ENCODE measurements at places on chromosomes 12 and 14.

- DNase-seq, result no peak
These were observed 29.4 kb upstream of the STXBP6 start for GRCh38 chr14:25079311-25079710.

DNA sequence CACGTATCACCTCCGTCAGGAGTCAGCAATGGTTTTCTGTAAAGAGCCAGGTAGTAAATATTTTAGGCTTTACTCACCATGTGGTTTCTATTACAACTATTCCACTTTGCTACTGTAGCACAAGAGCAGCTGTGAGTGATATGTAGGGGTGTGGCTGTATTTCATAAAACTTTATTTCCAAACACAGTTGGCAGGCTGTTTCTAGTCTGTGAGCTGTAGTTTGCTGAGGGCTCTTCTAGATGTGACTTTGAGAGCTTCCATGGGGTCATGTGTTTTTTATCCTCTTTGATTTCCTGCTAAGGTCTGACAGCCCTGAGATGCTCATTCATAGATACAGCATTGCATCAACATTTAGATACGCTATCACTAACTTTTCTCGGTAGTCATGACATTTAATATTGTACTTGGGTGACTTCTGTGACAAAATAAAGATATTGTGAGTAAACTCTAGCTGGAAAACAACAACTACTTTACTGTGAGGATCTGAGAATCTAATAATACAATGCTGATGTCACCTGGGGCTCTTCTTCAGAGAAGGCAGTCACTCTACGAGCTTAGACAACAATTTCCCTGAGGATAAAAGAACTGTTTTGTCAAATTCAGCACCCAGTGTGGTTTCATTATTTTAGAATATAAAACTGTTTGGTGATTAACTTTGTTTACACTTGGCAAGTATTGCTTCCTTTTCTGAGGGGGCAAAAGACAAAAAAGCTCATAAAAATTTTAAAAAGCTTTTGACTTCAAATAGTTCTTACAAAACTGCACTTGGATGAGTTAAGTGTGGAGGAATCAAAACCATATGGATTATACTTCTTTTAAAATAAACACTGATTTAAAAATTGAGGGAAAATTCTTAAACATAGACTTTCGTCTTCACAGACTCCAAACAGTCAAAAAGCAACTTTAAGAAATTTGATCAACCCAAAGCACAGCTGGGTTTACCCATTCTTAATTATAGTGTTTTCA, 231.2 kb upstream of the DCN start:
- no peak for DNase-seq

GRCh38 chr12:104670439-104671408, 214.0 kb downstream of the CHST11 start:
- no peak for DNase-seq

GRCh38 chr14:77180726-77181602, 634 bp upstream of the TMEM63C start:
- no peak for DNase-seq

DNA sequence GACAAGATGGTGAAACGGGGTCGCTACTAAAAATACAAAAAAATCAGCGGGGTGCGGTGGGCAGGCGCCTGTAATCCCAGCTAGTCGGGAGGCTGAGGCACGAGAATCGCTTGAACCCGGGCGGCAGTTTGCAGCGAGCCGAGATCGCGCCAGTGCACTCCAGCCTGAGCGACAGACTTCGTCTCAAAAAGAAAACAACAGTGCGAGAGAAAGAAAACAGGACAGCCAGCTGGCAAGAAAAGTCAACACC, 633 bp upstream of the RNU4-2 start:
- no peak for DNase-seq

- no peak for DNase-seq
These were observed 7.7 kb upstream of the DYRK2 start for GRCh38 chr12:67640863-67641262.

DNA sequence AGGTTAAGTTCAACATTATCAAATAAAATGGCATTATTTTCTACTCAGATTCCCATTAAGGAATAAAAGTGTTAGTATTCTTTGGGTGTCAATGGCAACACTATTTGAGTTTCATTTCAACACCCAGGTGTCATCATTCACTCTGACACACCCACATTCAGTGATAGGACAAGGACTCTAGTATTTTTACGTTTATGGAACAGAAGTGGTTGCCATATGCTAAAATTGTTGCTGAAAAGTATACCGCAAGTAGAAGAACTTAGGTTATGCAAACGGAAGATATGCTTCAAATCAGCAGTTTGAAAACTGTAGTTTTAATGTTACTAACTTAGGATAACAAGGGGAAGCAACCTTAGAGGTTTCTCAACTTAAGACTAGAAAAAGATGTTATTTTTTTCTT, 20.0 kb upstream of the SGPP1 start:
- peak; percentile 68 for DNase-seq

- no peak for DNase-seq
These were observed 139.4 kb downstream of the SLC38A4 start for GRCh38 chr12:46686267-46686942.

DNA sequence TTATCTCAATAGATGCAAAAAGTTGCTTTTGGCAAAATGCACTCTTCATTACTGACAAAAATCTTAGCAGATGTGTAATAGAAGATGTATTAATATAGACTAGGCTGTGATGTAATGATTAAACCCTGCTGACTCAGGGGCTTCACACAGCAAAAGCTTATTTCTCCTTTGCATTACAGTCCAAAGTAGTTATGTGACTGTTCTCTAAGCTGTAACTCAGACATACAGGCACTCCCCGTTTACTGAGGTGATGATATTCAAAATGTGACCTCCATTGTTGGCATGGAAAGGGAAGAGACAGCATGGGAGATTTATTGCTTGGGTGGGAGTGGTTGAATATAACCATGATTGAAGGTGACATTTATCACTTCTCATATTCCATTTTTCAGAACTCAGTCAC, 331.5 kb downstream of the SNAPC1 start:
- no peak for DNase-seq

GRCh38 chr12:67854351-67854750, 134.9 kb upstream of the IFNG-AS1 start:
- no peak for DNase-seq

GRCh38 chr12:103441437-103442181, 54.2 kb downstream of the C12orf42 start:
- DNase-seq, result peak; percentile 66

GRCh38 chr12:47277972-47278448, 198.3 kb upstream of the AMIGO2 start:
- no peak for DNase-seq

- DNase-seq, result no peak
These were observed 580.2 kb downstream of the MED13L start for GRCh38 chr12:115697340-115697739.

GRCh38 chr14:50038398-50039119, 77.8 kb downstream of the VCPKMT start:
- peak; percentile 33 for DNase-seq

DNA sequence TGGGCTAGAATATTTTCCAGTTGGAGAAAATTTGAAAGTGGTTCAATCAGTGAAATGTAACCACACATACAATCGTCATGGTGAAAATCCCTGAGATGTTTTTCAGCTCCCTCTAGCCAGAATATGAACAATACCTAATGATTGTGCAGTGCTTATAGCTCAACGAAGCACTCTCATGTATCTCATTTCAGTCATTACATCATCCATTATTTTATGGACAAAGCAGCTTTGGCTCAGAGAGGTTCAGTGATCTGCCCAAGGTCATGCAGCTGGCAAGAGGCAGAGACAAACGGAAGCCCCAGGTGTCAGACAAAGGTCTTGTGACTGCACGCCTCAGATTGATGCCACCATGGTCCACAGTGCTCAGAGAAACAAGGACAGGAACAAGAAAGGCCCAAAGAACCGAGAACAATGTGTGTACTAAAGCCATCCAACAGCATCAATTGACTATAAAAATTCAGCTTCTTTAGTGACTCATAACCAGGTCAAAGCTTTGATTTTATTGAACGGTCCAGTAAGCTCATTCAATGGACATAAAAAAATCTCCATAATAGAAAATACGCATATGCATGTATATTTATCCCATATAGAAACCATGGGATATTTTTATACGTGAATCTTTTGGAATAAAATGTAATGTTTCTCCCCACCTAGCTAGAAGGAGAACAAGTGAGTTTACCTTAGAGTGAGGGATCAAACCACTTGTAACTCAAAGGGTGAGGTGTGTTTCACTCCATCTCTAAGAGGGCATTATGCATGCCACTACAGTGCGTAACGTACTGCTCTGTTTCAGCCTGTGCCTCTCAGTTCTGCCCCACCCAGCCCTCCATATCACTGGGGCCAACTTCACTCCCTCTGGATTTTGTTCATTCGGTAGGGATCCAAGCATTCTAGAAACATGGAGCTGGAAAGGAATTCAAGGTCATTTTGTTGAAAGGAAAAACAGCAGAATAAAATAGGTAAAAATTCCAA, 141.8 kb downstream of the GRIN2B start:
- no peak for DNase-seq

DNA sequence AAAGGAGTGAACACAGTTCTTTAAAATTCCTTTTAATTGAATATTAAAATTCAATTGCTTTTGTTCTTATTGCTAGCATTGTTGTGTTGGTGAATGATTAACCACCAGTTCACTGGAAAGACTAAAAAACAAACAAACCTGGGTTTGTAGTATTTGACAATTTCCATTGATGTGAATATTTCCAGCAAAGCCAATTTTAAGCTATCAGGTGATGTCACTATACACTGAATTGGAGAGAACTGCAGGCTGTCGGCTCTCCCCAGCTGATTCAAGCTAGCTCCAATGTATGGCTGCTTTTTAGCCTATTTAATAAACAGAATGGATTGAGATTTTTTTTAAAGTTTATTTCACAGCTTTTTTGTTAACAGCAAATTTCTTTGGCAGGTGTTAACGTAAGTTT, 1753.6 kb upstream of the SEL1L start:
- no peak for DNase-seq

GRCh38 chr14:102088012-102088792, 1.4 kb upstream of the HSP90AA1 start:
- peak; percentile 55 for DNase-seq

- no peak for DNase-seq
These were observed 96.1 kb upstream of the DIO3 start for GRCh38 chr14:101464984-101465794.

DNA sequence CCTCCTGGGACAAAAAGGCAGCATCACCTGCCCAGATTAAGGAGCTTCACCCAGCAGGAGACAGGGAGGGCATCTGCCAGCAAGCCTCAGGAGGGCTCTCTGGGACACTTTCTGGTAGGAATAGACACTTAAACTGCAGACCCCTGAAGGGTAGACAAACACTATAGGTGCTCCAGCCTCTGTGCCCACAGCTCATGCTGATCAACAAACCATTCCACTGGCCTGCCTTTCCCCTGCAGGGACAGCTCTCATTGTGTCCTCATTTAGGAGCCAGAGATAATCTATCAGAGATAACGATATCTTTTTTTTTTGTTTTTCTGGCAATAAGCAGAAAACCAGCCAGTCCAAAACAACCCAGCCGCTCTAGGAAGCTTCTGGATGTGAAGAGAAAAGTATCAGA, 251.8 kb upstream of the CCDC196 start:
- no peak for DNase-seq
